Kidney (tissue), 22 donors: ENCODE measurements at places on chromosomes 13 and 19. TPM values are rescaled to one million over a fixed set of nuclear protein-coding genes. Genes with fewer than 3 reads are reported as not detected.
A peak's percentile ranks its signal among the peaks of the same experiment; 100 is the strongest.

DNA sequence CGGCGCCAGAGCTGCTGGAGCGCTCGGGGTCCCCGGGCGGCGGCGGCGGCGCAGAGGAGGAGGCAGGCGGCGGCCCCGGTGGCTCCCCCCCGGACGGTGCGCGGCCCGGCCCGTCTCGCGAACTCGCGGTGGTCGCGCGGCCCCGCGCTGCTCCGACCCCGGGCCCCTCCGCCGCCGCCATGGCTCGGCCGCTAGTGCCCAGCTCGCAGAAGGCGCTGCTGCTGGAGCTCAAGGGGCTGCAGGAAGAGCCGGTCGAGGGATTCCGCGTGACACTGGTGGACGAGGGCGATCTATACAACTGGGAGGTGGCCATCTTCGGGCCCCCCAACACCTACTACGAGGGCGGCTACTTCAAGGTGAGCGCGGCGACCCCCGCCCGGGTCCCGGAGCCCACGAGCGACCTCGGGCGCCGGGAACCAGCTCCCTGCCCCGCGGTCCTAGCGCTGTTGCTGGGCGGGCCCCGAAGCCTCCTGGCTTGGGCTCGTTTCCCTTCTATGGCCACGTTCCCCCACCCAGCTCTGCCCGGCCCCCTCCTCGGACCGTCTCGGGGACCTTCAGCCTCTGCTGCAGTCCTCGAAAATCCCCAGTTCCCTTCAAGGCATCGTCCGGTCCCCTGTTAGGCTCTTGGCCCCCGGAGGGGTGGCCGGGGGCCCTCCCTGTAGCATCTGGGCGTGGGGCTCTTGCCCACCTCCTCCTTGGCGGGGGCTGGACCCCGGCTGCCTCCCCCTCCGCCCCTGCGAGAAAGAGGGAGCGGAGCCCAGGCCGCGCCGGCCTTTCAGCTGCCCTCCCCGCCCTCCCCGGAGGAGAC is at the start of gene CDC34:
Gene CDC34, plus strand, starts transcription at position 8 of the 808 bp plus-strand sequence. Its CDS starts 172 bp downstream, at position 180.
- peak; percentile 46 for DNase-seq

GRCh38 chr19:40763963-40764362 is 11.4 kb upstream of the MIA start:
- no peak for DNase-seq

GRCh38 chr13:29369060-29369743 is 226.3 kb downstream of the SLC7A1 start:
- DNase-seq: peak; percentile 89

DNA sequence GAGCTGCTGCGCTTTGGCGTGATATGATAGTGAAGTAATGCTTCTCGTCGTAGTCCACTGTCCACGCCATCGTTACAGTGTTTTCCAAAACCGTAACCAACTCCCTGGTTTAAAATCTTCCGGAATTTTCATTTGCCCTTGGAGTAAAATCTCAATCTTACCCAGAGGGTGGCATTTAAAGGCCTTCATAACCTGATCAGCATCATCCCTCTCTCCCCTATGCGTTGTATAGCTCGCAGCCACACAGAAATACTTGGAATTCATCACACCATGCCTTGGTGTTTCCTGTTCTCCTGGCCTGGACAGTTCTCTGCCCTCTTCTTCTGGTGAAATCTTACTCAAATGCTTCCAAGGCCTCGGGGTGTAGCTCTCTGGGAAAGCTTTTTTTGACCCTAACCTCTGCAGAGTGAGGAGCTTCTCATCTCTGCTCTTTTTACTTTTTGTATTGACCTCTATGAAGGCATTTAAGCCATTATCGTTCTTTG is 839 bp downstream of the MPHOSPH8 start:
- DNase-seq: peak; percentile 43

- no peak for DNase-seq
Measured at GRCh38 chr13:103033999-103034398, 32.2 kb downstream of the SLC10A2 start.

FPR2 gene
- 2.3 TPM for total RNA-seq

DNA sequence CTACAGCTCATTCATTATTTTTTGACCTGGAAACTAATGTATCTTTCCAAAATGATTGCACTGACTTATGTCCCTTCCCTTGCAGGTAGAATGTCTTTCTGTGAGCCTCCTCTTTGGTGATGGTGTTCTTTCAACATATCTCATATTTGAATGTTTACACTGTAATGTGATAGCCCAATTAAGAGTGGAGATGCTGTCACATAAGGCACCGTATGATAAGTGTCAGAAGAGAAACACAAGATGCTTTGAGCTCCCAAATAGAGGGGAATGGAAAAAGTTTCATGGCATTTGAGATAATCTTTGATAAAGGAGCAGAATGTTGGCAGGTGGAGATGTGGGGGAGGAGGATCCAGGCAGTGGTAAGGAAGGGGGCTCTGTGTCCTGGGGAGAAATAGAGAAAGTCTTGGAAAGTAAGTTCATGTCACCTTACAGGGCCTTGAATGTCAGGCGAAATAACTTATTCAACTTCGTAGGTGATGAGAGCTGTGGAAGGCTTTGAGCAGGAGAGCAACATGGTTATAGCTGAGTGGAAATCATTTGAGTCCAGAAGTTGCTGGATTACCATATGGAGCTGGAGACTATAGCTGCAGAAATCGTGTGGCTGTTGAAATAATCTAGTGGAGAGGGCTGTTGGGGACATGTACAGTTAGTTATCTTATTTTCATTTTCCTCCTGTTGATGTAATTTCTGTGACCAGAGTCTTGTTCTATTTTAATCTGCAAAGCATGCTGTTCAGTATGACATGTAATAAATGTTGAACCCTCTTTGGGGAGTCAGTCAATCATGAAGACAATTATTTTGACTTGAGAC is 10.3 kb upstream of the RNF113B start:
- no peak for DNase-seq
